HFF-Myc (cell line): ENCODE measurements at places on chromosomes 7 and 10.

DNA sequence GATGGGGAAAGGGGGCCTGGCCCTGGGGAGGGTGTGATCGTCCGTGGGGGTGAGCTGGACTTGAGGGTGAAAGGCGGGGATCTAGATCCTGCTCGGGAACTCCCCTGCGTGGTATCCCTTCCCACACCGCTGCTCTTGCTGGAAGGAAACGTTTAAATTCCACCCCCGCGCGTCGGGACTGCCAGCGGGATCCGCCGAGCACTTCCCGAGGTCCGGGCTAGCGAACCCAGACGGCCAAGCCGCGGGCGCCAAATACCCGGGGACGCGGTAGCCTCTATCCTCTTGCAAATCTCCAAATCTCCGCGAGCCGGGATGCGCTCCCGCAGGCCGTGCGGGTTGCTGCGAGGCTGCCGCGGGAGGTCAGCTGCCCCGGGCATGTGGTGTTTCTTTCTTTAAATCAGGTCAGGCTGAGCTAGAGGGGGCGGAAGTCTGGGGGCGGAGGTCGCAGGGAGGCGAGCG lies 904 bp downstream of the NPTX2 start:
- DNase-seq: no peak

- DNase-seq: no peak
Observed at GRCh38 chr10:126041804-126042231, 145.5 kb downstream of the FANK1 start.

DNA sequence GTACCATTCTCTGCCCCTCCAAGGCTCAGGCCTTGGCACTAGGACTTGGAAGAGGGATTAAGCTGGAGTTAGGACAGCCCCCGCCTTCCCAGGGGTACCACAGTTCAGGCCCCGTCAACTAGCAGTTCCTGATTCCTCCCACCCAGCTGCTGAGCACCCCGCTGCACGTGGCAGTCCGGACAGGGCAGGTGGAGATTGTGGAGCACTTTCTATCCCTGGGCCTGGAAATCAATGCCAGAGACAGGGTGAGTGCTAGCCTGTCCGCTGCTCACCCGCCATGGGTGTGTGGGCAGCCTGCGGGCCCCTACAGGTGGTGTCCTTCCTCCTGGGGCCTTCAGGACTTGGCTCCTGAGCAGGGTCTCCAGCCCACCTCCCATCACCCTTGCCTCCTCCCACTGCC lies 2.0 kb upstream of the HOGA1 start:
- no peak for DNase-seq

- DNase-seq: no peak
Observed at GRCh38 chr7:102186306-102186705, 100.4 kb upstream of the SH2B2 start.

DNA sequence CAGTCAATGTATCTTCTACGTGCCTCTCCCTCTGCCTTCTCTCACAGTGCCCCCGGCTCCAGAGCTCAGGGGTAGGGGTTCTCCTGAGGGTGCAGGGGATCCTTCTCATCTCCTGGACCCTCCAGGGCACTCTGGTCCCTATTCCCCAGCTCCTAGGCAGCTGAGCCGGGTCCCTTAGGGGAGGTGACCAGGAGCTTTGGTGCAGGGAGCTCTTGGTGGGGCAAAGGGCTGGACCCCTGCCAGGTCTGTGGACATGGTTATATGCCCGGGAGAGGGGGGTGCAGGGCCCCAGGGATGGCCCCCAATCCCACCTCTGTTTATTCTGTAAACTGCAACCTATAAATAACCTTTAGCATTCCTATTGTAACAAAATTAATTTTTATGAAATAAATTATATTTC lies 16.6 kb upstream of the SLC29A3 start:
- no peak for DNase-seq

DNA sequence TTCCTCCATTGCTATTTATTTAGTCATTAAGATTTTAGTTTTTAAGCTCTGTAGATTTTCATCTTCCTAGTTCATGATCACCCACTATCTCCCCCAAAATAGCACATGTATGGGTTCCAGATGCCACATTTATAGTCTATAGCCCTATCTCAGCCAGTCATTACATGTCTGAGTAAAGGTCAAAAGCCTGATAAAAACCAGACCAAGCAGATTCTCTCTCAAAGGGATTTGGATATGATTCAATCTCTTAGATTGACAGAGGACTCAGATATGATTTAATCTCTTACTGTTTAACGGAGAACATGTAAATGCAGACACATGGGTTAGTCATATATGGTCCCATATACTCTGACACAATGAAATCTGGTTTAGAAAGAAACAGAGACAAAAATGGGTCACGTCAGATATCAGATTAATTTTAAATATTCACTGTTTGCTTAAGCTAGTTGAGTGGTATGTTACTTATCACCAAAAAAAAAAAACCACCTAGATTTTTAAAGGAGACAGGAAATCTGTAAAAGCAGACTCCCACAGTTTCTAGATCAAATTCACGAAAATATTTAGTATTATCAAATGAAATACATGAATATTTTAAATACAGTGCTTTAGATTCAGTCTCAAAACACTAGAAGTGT lies 107.0 kb upstream of the LRRN3 start:
- no peak for DNase-seq
